NCI-H524 (cell line): ENCODE measurements at places on chromosomes 5 and 9.
A peak's percentile ranks its signal among the peaks of the same experiment; 100 is the strongest.

DNA sequence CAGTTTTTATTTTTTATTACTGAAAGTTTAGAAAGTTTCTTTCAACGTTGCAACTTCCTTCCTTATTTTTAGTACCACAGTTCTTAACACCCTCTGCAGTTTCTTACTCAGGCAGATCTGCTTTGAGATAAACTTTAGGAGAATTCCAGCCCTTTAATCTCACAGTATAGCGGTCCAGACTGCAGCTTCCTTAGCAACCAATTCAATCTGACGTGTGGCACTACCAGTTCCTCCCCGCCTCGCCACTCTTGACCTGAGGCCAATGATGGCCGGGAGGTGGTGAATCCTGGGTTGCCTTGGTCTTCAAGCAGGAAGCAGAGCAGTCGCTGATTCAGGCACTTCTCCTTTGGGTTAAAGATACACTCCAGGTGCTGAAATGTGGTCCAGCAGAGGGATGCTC, 334.3 kb upstream of the TRPC7 start:
- no peak for DNase-seq

DNA sequence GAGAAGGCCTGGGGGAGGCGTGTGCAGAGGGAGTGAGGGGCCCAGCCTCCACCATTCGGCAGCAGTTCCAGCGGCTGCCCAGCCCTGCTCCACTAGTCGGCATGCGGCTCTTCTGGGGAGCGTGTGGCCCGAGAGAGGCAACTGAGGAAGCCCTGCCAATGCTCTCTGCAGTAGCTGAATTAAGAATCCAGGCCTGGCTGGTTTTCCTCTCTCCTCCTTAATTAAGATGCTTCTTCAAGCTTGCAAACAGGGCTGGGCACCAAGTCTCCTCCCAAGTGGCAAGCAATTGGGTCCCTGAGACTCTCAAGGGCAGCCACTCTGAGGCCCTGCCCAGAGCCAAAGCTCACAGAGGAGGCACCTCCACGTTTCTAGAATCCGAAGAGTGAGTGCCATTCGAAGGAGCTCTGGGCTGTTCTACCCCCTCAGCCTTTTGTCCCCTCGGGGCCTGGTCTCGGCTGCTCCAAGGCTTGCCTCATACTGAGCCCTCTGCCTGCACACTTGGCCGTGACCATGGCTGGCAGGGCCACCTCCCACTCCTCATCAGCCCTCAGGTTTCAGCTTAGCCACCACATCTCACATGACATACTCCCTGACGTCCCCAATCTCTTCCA, 75.4 kb upstream of the LRRTM2 start:
- DNase-seq: no peak

DNA sequence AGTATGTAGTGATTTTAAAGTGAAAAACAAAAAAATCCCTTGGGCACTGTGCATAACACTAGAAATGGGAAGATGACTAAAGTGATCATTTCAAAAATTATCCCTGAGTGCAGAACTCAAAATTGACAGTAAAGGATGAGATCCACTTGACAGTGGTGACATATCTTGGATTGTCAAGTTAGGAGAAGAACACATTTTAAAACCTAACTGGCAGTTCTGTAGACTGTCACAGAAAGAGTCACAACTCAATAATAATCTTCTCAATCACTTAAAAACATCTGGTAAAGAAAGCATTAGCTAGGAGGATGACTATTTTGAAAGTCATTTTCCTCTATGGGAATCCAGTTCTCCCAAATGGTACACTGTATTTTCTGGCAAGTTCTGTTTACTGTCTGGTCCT, 127.1 kb downstream of the PIP5K1B start:
- DNase-seq: no peak

GRCh38 chr5:66860199-66860975, 264.2 kb downstream of the MAST4 start:
- peak; percentile 45 for DNase-seq

DNA sequence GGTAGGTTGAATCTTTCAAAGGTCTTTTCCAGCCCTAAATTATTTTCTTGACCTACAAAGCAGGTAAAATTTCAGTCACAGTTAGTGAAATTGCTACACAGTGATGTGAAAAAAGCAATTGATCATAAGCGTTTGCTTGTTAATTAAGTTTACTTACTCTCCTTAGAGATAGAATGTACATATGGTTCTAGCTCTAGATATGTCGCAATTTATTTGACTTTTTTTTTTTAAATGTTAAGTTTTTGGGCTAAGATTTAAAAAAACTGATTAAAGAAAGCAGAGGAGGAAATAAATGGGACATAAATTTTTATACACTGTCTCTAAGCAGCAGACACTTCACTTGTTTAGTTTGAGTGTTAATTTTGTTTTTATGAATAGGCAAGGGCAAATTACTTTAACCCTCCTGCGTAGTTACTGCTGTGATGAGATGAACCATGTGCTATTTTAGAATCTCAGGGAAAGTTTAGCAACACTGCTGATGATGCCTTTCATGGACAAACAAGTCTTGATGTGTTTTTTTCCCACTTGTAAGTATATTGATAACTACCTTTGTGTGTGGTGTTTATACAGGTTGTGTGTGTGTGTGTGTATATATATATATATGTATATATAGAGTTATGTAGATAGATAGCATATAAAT, 38.3 kb upstream of the FAM120AOS start:
- DNase-seq: no peak

GRCh38 chr9:34540827-34541226, 18.0 kb upstream of the ENHO start:
- no peak for DNase-seq

- DNase-seq: no peak
These were observed 205.0 kb downstream of the TENT4A start for GRCh38 chr5:6918255-6918654.

DNA sequence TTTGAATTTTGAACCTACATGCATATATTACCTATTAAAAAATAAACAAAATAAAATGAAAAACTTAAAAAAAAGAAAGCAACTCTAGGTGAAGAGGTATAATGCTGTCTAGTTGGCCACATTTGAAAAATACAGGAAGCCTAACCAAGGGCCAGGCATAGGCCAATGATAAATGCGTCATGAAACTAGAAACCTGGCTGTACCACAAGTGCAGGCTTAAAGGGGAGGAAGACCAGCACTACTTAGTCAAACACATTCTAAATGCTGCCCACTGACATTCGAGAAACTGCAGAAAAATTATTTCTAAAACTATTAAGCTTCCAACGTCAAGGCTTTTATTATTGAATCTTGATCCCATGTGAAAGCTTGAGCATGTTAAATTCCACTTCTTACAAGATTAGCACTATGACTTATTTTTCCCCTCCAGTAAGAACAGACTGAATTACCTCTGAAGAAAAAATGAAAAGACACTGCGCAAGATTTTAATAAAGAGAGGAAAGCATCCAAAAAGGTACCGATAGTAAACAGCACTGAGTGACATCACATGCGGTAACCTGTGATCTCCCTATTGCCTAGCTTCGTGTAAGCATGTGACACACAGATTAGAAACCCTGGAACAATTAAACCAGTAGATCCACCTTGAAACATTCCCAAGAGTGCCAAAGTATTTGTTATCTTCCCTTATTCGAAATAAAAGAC, 16.2 kb downstream of the CDC14B start:
- DNase-seq: no peak

GRCh38 chr9:4855841-4856240, 63.1 kb downstream of the RCL1 start:
- DNase-seq: no peak

DNA sequence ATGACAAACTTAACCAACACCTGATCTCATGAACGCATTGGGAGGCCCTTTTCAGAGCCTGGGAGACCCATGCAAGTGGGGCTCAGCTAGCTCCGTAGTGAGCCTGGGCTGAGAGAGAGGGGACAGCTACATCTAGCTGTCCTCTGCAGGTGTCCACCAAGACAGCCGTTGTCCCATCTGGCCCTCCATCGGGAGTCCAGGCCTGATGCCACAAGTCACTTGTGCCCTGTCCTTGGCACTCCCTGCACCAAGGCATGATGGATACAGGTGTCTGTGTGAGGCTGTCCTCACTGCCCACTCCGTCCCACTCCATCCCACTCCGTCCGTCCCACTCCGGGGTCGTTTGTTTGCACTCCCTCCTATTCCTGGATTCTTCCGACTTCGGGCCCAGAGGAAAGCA, 2.5 kb upstream of the EDF1 start:
- DNase-seq: no peak

DNA sequence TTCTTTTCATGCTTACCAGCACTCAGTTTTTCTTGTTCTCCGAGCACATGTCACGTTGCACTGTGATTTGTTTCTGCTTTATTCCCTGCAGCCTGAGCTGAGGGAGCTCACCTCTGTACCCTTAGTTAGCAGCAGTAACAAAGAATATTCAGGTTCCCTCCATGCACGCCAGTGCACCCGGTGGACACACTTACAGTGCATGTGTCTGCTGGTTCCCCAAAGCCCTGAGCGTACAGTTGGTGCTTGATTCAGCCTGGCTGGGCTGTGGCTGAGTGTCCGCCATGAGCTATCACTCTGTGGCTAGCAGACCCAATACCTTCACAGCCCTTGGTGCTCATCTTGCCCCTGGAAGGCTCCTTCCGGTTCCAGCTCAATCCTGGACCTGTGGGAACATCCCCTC, 93.5 kb downstream of the MVB12B start:
- no peak for DNase-seq

GRCh38 chr9:2414465-2414864, 207.1 kb upstream of the VLDLR start:
- DNase-seq: no peak

DNA sequence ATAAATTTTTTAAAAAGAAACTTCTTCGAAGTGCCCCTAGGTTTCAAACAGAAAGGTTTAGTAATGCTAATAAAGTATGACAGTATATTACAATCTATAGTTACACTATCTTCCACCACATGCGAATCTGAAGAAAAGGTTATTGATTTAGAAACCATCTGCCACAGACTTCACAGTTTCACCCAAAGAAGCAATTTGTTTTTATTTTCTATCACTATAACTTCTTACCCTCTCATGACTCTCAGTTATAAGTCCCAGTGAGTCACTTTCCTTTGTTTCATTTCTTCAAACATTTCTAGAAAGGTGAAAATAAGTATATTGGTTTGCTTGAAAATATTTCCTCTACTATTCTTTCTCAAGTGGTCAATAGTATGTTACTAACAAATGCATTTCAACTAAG, 93.6 kb downstream of the MCTP1 start:
- no peak for DNase-seq

GRCh38 chr9:69674716-69675438, 2.7 kb upstream of the APBA1 start:
- peak; percentile 37 for DNase-seq

DNA sequence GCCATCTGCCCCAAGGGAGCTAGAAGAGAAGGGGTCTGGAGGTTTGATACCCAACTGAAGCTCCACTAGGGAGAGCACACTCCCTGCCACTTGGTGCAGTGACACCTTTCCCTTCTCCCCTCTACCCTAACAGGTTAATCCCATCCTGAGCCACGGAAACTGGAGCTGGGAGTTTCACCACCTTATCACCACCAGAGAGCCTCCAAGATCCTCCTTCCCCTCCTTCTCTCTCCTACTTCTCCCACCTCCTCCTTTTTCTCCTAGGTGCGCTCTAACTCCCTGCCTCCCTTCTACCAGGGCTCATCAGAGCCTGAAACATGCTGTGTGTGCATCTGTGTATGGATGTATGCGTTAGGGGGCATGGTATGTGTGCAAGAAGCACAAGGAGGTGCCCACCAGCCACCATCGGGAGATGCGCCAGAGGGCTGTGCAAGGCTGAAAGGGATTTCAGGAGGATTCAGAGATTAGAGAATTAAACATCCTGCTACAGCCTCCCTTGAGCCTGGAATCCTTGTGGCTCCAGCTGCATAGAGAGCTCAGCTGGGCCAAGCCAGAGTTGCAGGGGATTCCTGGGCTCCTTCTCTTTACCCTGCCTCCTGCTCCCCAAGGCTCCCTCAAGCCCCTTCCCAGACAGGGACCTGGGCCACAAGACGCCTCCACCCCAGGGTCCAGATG, 89.8 kb downstream of the PCDH1 start:
- no peak for DNase-seq

DNA sequence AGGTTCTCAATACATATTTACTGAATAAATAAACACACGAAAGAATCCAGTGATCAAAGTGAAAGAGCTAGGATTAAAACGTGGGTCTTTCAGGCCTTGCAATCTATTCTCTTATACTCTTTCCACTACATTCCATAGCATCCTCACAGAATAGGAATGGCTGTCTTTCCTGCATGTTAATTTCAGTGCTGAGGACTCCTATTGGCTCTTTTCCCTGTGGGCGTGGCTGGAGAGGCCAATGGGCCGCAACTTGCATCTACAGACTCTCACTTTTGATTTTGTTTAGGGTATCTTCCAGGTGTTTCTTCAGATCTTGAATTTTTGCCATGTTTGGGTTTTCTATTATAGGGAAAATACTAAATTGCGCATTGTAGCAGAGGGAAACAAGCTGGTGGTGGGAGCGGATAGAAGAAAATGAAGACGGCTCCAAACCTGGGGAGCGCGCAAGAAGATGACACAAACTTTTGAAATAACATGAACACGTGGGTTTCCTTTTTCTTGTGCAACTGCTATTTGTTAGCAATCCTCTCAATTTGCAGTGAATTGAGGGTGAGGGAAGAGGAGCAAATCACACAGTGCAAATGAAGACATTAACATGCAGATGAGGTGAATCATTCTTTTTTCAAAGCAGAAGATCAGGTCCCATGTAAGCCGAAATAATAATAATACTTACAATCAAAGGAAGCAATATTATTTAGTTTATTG, 93.9 kb downstream of the GCNT1 start:
- no peak for DNase-seq

DNA sequence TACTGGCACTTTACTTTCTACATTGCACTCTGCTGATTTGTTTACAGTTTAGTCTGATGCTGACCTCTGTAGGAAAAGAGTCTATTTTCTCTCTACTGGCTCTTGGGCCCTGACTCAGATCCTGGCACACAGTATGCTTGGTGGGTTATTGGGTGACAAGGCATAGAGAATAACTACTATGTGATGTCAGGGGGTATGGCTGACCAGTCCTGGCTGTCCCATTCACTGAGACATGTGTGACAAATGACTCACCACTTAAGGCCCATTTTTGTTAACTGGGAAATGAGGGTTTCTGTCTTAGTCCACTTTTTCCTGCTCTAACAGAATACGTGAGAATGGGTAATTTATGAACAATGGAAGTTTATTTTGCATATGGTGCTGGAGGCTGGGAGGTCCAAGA, 66.4 kb downstream of the DAPK1 start:
- DNase-seq: no peak

DNA sequence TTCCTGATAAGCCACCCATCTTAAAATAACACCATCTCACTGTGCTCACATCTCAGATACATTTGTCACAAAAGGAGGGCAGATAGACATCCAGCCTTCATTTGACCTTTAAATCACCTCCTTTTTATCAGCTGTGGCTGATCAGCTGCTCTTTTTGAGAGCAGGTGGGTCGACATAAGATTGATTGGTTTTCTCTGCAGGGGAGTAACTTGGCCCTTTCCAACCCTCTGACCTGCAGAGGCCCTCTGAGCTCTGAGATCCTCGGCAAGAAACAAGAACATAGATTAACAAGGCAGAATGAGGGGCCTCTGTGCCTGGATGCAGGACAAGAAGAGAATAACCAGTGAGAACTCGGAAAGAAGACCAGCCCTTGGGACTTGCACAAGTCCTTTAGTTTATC, 33.5 kb upstream of the GLRA1 start:
- peak; percentile 57 for DNase-seq

- DNase-seq: no peak
These were observed 40.0 kb downstream of the TMEM252 start for GRCh38 chr9:68500457-68501381.
